Foreskin keratinocyte (primary cell): ENCODE measurements at places on chromosomes 12 and 14.

- no peak for DNase-seq
Observed at GRCh38 chr14:103887170-103887501, 39.8 kb upstream of the PPP1R13B start.

DNA sequence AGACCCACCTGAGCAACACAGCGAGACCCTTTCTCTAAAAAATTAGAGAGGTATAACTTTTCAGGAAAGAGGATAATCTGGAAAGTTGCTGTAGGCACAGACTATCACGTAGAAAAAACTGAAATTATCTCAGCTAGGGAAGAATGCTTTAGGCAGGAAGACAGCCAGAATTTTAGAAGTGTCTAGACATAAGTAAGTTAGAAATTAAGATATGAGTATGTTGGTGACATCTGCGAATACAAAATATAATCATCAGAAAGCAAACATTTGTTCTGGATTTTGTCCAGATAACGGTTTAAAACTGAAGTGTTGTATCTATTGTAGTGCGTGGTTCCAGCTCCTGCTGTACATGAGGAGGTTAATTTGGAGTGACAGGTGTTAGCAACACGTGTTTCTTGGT, 123.2 kb downstream of the FBXL14 start:
- no peak for DNase-seq

GRCh38 chr12:76197283-76197682, 112.8 kb upstream of the NAP1L1 start:
- DNase-seq = no peak

DNA sequence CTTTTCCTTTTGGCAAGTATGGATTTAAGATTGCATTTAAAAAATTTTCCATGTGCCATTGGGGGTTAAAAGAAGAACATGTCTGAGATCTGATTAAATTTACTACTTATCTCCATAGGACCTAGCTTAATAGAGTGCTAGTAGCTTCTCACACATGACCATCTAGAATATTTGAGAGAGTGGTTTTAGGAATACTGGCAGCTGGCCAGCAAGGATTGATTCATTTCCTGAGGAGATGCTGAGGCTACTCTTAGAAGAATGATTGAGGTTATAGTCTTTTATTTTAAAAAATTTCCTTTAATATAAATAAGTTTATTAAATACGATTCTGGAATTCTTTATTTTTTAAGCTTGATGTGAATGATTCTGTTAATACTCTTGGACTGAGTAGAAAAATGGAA, 56.2 kb downstream of the MIPOL1 start:
- peak; percentile 16 for DNase-seq

GRCh38 chr12:93322784-93323183, 54.9 kb upstream of the NUDT4 start:
- peak; percentile 54 for DNase-seq

DNA sequence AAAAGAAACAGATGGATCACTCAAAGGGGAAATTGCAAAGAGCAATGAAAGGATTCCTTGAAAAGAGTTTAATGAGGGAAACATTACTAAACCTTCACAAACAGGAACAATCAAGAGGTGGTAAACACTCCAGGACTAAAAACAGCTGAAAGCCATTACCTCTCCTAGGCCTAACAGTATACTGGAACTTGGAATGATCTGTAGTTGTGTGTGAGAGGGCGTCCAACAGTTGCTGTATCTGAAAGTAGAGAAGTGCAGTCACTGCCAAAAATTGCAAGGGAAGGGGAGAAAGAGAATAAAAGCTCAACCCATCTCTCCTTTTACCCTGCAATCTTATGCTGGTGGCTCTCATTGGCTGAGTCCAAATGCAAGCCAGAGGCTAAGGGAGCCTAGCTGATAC, 17.0 kb upstream of the MIS18BP1 start:
- no peak for DNase-seq

DNA sequence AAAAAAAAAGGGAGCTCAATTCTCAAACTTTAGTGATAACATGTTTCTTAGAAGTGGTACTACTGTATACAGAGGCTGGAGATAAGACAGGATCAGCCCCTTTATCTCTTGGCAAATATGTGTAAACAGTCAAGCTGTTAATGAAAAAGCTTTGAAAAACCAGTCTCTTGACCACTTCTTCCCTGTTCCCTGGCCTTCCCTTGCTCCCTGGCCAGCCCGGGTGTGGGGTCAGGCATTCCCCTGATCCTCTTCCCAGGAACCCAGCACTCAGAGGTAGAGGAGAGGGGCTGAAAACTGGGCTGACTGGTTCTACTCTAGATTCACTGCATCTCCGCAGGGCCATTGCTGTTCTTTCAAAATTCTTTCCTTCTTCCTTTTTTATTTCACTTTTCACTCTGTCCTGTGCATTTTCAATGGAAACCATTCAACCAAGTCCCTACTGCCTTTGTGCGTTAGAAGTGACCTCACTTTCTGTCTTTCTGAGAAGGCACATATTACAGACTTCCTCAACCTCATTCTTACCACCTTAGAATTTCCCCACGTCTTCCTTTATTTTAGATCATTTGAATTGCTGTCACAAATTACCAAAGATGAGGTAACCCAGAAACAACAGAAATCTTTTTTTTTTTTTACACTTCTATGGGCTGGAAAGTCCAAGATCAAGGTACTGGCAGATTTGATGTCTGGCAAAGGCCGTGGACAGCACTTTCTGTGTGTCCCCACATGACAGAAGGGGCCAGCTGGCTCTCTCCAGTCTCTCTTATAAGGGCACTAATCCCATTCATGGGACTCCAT, 5.7 kb downstream of the GNG2 start:
- no peak for DNase-seq
